ENCODE measurements at places on chromosomes 16 and 17.

- DNase-seq = no peak
Observed at GRCh38 chr16:84930298-84931106, 80.8 kb downstream of the ZDHHC7 start.

- DNase-seq = no peak
Observed at GRCh38 chr16:75502916-75503605, 7.8 kb upstream of the CHST6 start.

DNA sequence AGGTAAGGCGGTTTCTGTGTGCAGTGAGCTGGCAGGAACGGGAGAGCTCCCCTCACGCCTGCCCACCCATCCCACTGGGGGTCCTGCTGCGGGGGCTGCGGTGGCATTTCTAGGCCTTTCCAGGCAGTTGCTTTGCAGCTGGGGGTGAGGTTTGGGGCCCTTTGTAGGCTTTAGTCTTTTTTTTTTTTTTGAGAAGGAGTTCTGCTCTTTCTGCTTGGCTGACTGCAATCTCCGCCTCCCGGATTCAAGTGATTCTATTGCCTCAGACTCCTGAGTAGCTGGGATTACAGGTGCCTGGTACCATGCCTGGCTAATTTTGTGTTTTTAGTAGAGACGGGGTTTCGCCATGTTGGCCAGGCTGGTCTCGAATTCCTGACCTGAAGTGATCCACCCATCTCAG, 11.1 kb downstream of the TSC2 start:
- DNase-seq = no peak

DNA sequence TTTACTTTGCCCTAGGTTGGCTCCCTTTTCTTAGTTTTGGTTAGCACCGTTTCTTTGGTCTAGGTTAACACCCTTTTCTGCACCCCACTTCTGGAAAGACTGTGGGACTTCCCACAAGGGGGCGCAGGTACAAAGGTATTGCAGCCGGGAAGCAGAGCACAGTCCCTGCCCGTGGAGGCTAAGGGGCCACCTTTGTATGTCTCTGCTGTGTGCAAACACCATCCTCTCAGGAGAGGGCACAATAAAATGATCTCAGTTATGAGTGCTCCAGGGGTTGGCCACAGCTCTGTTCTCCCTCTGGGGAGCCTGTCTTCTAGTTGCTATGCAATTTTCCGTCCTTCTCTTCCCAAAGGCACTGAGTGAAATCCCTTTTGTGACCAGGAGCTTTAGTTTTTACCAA, 28.4 kb upstream of the TMC5 start:
- no peak for DNase-seq

DNA sequence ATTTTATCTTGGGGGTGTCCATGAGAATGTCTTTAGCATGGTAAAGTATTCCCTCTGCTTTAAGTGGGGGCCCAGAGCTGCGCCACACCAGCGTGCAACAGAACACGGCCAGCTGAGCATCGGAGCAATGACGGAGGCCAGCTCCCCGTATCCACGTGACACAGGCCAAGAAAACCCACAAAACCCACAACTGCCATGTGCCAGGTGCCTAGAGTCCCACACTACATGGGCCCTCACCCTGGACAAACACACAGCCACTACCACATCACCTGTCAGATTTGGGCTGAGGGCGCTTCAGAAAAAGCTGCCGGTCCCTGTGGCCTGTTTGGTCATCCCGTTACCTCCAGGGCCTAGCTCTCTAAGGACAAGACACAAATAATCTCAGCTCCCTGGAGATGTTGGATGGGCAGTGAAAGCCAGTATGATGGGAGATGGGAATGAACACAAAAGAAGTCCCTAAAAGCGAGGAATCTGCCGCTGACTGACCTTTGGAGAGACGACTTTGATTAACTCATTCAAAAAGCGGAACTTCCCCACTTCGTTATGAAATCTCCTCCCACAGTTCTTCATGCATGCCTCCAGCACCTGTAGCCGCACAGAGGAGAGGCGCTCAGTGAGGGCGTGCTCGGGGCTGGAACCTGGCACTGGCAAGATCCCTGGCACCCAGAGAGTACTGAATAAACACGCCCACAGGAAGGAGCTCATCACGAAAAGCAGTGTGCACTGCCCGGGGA, 17.1 kb downstream of the GGA3 start:
- no peak for DNase-seq

DNA sequence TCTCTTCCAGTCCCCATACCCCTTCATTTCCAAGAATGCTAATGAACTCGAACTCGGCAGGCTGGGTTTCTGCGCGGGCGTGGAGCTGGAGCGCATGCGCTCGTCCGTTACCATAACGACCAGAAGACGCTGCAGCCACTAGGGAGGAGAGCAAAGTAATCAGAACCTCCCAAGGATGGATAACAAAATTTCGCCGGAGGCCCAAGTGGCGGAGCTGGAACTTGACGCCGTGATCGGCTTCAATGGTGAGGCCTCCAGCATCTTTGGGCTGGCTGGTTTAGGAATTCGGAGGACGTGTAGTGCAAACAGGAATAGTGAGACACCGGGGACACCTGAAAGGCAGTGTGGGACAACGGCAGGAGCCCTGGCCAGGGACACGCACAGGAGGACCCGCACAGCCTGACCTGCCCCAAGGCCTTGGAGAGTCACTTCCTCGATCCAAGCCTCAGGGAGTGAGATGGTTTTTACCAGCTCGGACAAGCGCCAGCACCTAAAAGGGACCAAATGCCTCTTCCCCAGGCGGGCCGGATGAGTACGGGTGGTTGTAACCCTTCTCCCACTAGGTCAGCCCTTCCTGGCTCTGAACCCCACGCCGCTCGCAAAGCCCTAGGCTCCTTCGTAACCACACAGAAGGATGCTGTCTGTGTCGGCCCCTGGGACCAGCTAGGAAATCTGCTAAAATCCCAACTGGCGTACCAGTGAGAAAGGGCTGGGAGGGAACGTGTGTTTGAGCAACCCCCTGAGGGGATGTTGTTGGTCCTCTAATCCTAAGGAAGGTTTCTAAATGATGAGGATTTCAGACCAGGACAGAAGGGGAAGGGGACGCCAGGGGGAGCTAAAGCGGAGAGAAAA, at the start of gene CFAP52:
TSS of gene CFAP52 (plus strand) at position 122 of the 852 bp plus-strand sequence. CDS start at position 176, 54 bp downstream.
- peak; percentile 22 for DNase-seq

DNA sequence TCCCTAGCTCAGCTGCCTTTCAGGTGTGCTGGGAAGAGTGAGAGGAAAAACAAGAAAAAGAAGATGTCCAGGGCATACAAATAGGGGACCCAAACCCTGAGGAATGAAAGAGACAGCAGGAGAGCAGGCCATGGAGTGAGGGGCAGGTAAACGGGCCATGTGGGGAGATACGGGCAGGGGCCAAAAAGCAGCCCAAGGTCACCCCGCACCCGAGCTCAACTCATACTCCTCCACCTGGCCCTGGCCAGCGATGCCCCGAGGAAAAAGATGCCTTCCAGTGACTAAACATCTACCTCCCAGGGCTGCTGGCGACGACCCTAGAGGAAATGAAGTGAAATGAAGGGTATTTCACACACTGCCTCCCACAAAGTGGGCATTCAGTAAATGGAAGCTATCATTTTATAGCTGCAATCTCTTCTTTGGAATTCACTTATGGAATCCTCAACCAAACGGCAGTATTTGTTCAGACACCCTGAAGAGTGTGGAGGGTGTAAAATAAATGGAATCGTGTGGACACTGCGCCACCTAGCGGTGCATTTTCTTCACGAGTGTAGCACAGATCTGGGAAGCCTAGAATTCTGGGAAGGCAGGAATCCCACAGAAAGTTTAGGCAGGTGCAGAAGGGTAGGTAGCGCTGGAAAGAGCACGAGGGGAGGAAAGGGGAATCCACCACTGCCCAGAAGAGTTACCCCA, 14.9 kb downstream of the ELAC2 start:
- DNase-seq = no peak

DNA sequence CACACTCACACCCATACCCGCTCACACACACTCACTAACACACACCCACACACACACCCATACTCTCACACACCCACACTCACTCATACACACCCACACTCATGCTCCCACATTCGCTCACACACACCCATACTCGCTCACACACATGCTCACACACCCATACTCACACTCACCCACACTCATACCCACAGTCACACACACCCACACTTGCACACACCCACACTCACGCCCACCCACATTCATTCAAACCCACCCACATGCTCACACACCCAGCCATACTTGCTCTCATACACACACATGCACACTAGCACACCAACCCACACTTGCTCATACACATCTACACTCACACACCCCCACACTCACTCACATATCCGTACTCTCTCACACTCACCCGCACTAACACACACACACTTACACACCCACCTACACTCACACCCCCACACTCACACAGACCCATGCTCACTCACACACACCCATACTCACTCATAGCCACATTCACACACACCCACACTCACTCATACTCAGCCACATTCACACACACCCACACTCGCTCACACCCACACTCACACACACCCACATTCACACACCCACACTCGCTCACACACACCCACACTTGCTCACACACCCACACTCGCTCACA, 322.4 kb upstream of the N4BP1 start:
- no peak for DNase-seq

DNA sequence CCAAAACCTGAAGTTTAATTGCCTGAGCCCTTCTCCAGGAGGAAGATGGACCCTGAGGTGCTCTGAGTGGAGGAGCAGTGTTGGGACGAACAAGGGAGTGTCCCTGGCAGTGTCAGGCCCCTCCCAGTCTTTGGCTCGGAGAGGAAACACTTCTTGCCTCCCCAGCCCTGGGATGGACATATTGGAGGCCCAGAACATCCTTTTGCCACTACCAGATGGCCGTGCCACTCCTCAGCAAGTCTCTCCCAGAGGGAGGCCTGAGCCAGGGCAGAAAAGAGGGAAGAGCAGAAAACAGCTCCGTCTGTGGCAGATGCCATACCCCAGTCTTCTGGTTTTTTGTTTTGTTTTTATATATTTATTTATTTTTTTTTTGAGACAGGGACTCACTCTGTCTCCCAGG, 91.5 kb upstream of the CRHR1 start:
- no peak for DNase-seq

GRCh38 chr17:19672009-19672750, 23.6 kb downstream of the ALDH3A2 start:
- no peak for DNase-seq

- no peak for DNase-seq
Observed at GRCh38 chr17:44466339-44466738, 36.9 kb downstream of the GPATCH8 start.

DNA sequence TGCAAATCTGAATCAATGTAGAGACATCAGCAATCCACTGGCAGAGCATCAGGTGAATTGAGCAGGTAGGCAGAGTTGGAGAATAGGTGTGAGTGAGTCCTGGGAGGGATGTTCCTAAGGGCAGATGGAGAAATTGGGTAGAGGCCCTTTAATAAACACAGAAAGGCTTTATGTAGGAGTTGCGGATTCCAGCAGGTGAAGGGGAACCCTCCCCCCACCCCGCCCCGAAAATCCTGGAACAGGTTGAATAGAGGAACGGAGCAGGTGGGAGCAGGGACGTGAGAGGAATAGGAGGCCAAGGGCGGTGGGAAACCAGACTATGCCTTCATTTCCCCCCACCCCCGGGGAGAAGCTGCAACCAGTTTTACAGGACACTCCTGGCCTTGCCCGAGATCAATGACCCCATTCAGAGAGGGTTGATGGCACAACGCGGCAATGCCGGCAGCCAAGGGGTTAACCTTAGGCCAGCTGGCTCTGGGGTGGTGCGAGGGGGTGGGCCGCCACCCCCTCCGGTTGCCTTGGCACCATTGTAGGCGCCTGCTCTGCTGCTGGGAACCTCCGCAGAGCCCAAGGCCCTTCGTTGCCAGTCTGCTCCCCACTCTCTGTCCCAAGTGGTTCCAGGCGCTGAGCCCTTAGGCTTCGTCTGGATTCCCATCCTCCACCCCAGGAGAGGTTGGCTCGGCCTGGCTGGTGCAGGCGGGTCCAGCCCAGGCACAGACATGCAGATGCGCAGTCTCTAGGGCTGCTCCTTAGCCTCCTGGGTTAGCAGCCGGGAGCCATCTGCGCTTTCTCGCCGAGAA, 814 bp upstream of the RUNDC3A start:
- no peak for DNase-seq

DNA sequence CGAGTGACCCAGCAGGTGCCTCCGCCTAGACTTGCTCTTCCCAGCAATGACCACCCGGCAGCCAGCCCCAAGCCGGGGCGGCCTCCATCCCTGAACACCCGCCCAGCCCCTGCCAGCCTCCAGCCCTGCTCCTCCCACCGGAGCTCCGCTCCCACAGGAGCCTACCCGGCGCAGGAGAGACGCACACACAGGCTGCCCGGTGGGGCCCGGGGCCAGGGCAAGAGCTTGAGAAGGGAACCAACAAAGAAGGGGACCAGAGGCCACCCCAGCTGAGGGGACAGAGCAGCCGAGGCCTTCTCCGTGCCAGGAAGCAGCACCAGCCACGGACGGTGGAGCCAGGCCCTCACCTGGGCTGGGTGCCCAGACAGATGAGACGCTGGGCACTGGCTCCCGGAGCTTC, 13.8 kb downstream of the PKD1 start:
- DNase-seq = no peak

GRCh38 chr16:3468501-3468900, 25.0 kb downstream of the NAA60 start:
- no peak for DNase-seq

DNA sequence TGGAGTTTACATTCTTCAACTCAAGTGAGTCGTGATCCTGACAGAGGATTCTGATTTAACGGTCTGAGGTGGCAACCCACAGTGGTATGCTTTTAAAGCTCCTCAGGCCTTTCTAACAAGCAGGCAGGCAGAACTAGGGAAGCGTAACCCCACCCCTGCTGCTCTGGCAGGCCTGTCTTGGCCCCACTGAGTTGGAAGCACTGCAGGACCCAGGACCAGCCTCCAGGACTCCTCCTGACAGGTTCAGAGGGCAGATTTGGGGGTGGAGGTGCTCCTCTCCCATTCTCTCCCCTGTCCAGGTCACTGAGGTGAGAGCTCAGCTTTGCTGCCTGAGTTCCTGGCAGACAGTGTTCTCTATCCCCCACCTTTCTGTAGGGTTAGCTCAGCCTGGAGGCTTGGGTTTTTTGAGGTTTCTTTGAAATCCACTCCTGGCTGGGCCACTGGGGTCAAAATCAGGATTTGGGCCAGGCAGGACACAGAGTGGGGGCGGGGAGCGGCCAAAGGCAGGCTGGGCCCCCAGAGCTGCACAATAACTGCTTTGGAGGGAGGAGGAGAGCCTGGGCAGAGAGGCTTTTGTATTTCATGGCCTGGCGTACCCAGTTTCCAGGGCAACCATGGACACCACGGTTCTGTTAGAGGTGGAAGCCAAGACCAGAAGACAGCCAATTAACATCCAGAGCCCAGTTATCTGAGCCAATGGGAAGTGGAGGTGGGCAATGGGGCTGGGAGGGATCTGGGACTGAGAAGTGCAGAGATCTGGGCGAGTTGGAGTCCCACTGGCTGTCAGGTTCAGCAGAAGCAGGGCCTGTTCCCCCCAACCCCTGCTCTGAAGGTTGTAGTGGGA, 9.5 kb downstream of the MRPL27 start:
- peak; percentile 17 for DNase-seq
